ENCODE measurements at places on chromosomes 16 and 17.
A peak's percentile ranks its signal among the peaks of the same experiment; 100 is the strongest.

GRCh38 chr16:14249291-14250032, 178.3 kb downstream of the MRTFB start:
- peak; percentile 20 for DNase-seq

DNA sequence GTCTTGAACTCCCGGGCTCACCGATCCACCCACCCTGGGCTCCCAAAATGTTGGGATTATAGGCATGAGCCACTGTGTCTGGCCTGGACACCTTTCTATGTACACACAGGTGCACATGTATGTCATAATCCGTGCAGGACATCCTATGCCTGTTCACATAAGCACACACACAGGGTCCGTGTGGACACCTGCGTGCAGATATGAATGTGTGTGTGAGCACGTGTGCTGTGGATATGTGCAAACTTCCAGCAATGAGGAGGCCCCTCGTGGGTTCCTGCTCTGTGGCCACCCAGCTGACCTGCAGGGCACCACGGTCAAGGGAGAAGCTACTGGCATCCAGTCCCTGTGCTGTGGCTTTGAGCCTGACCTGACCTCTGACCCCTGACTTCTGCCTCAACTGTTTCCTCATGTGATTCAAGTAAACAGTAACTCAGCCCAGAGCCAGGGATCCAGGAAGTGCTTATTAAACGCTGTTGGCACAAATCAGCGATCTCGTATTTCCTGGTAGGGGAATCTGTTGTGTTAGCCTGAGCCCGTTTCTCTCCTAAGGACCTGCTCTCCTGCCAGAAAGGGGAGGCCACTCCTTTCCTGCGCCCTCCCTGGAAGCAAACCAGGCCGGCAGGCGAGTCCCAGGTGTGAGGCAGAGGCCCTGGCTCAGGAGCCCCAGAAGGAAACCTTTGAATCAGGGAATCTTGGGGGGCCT, 6.5 kb downstream of the CPNE7 start:
- no peak for DNase-seq

DNA sequence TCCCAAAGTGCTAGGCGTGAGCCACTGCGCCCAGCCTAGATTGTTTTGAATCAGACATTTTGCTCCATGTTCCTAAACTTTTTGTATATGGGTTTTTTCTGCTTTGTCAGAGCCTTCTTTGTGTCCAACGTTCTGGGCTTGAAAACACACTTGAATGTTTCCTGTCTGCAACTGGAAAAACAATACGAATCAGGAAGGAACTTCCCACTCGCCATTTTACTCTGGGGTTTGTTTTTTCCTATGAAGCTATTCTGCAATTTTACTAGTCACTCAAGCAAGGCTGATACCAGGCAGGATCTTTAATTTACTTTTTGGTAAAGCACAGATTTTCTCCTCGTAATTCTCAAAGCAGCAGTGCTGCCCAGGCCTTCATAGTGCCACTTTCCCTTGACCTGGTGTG, 31.6 kb downstream of the ARHGAP17 start:
- no peak for DNase-seq

DNA sequence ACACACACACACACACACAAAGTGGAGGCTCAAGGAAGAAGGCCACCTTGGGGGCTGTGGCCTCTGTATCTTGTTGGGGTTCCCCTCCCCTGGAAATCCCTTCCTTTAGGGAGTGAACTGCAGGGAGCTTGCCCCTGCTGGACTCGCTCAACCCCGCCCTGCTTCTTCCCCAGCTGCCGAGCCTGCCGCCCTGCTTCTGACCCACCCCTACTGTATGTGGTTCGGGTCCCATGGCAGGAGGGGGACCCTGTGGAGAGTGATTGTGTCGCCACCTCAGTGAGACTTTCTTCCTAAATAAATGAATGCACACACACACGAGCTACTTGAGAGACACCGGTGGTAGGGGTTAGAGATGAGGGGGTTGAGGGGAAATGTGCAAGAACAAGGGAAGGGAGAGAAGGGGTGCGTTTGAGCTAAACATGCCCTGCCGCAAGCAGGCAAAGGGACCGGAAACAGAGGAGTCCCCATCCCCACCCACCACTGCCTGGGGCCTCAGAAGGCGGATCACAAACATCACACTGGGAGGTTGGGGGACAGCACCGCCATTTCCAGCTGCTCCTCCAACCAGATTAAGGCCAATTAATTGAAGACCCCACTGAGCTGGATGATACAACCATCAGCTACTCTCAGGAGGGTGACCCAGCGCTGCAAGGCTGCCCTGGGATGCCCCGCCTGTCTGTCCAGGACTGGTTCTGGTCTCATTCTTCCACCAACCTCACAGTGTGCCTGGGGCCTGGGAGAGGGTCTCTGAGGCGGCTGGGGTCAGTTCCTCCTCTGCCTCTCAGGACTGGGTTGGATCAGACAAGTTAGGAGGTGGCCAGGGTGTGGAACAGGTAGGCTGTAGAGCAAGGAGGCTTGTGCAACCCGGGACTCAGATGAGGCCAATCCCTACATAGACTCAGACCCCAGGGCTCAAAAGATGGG, 98.9 kb downstream of the SDK2 start:
- DNase-seq, result no peak

GRCh38 chr17:14950216-14950615, 314.9 kb downstream of the PMP22 start:
- no peak for DNase-seq

DNA sequence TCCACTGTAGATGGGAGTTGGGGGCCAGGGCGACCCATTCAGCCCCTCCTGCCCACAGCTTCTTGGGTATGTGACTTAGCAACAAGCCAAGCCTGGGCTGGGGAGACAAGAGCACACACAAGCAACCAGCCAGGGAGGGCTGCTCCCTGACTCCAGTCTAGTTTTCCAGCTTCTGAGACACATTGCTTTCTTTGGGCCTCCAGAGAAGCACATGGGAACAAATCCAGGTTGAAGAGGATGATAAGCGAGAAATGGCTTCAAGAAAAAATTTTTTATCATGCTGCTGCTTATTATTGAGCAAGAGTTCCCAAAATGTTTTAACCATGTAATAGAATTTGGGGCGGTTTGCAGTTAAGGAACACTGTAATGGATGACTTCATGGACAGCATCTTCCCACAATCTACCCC, 173.7 kb downstream of the SOX9 start:
- DNase-seq, result no peak

- peak; percentile 21 for DNase-seq
Measured at GRCh38 chr17:49557312-49558024, 18.2 kb upstream of the NXPH3 start.

DNA sequence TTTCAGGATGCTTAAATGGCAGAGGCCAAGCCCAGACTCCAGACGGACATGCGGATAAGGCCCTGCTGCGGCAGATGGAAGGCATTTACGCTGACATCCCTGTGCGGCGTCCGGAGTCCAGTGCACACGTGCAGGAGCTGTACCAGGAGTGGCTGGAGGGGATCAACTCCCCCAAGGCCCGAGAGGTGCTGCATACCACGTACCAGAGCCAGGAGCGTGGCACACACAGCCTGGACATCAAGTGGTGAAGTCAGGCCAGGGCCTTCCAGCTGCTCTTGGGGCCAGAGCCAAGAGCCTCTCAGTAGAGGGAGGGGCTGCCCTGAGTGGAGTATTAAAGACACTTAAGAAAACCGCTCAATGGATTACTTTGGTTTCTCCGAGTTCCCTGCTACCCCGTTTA, 29.4 kb downstream of the NARF start:
- DNase-seq, result no peak

GRCh38 chr17:33725675-33726271, 432.7 kb upstream of the ASIC2 start:
- DNase-seq, result no peak

DNA sequence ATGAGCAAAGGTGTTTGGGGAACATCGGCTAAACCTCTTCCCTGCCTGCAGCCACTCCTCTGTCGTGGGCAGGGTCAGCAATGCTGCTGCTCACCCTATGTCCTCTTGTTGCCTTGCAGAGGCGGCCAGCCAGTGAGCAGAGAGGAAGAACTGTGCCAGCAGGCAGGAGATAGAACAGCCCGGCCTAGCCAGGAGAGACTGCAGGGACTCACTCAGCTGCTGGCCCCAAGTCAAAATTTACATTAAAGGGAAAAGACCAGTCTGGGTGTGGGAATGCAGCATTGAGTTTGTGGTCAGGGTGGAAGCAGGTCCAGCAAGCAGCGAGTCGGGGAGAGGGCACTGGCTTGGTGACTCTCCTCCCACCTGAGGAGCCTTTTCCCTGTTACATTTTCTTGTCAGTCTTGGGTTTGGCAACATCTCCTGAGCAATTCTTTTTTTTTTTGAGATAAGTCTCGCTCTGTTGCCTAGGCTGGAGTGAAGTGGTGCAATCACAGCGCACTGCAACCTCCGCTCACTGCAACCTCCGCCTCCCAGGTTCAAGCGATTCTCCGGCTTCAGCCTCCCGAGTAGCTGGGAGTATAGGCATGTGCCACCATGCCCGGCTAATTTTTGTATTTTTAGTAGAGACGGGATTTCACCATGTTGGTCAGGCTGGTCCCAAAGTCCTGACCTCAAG, 22.7 kb downstream of the LIG3 start:
- DNase-seq, result no peak

DNA sequence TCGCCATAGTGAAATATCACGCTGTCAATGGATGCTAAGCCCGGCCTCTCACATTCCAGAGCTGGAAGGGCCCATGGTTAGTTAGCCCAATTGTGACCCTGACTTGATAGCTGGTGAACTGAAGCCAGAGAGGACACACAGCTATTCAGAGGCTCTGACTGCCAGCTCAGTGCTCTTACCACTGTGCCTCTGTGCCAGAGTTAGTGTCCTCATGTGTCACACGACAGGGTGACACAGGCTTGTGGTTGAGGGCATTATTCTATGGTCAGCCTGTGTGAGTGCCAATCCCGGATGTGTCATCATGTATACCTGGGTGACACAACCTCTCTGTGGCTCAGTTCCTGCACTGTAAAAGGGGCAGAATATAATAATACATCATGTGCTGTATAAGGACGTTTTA, 2.5 kb upstream of the MT1X start:
- DNase-seq, result no peak

DNA sequence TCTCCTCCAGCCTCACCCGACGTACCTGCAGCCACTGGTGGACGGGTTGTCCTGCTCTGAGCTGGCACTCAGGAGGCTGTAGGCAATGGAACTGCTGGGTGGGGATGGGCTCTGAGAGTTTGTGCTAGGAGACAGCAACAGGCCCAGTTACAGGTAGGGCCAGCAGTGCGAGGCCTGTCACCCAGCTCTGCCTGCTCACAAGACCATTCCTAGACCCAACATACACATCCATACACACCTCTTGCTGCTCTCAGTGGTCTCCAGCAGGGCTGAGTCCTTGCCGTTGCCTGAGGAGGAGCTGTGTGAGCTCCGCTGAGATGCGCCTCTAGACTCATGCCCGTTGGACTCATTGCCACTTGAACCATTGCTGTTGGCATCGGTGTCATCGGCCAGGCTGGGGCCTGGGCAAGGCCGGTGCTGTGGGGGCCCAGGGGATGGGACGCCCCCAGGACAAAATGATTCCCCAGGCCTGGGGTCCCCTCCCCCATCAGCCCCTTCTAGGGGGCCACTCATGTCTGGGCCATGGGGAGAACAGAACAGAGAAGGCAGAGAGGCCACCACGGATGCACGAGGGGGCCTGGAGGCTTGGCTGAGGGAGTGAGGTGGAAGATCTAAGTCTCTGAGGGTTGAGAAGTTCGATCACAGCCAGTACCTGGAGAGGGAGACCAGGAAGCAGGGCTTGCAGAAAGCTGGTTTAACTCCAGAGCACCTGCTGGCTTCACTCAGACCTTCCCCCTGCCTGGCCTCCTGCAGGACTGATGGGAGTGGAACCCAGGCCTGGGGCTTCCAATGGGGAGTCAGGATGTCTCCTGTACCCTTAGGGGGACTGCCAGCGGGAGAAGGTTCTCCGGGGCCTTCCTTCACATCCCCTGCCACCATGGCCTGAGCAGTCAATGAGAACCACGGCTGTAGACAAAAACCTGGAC, 1.7 kb downstream of the PER1 start:
- DNase-seq, result no peak

- DNase-seq, result no peak
Measured at GRCh38 chr17:17738901-17739300, 57.6 kb downstream of the RAI1 start.

DNA sequence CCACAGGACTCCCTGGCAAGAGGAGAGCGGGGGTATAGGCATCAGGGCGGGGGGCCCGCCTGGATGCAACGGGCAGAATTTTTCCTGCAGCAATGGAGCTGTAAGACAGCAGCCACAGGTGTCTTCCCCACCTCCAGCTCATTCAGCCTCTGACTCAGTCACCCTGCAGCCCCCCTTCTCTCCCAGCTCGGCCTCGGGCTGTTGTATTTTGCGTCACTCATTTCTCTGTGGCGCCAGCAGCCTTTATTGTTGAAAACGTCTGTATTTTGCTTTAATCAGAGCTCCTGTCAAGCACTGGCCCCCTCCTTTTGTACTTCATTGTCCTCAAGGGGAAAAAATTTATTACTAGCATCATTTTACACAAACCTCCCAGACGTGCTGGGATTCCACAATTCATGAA, 117.7 kb downstream of the WSCD1 start:
- DNase-seq, result no peak

- DNase-seq, result no peak
Measured at GRCh38 chr17:7969433-7969832, 33.0 kb upstream of the GUCY2D start.

DNA sequence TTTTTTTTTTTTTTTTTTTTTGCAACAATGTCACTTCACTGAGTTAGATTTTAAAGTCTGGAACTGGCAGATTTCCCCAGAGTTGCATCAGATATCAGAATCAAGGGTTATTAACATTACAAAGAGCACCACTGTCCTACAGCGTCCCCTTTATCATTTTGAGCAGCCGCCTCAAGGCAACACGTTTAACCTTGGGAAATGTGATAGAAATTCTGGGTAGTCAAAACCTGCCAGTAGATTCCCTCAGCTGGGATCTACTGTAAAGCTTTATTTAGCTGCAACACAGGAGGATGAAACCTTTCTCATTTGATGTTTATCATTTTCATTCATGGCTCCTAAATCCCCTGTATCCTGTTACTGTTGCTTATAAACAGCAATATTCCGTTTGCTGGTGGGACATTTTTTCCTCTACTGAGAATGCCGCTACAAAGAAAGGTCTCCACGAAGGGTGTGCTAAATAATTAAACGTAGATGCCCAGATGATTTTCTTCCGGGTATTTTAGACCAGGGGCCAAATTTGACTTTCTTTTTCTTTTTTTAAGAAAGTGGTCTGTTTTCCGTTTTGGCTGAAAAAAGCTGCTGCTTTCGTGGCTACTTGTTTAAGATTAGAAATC, 436.1 kb upstream of the GOT2 start:
- DNase-seq, result no peak

GRCh38 chr16:4515611-4516233, 22.9 kb downstream of the CDIP1 start:
- no peak for DNase-seq

GRCh38 chr17:73954951-73955350, 248.5 kb upstream of the RPL38 start:
- DNase-seq, result no peak

Measured in amniotic stem cell (primary cell).